ENCODE measurements at places on chromosomes 2 and 18.

- DNase-seq, result peak; percentile 61
Observed at GRCh38 chr2:224039770-224040440, 819 bp upstream of the SERPINE2 start.

DNA sequence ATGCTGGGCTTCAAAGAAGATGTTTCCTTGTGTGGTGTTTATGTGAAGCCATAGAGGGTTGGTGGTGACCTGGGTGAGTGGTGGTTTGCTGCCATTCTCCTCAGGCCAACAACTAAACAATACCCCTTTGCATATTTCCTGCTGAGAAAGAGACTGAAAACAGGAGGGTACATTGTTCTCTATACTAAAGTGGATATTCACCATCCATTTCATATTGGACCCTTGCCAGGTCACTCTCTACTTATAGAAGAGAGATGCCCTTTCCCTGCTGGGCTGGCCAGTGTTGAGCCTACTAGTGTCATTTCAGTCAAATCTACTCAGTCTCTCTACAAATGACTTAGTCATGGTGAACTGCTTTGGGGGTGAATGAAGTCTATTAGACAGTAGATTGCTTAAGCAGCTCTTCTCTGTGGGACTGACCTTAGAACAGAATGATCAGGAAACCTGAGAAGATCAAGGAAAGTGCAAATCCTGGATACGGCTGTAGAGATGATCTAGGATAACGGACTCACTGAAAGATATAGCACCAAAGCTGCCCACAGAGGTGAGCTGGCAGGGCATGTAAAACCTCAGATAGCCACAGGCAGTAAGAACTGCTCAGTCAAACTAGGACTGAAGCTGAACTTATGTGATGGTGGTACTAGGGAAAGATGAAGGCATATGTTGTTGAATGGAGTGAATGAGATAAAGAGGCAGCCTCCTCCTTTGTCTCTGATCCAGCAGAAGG lies 154.9 kb downstream of the MYO3B start:
- DNase-seq, result no peak

DNA sequence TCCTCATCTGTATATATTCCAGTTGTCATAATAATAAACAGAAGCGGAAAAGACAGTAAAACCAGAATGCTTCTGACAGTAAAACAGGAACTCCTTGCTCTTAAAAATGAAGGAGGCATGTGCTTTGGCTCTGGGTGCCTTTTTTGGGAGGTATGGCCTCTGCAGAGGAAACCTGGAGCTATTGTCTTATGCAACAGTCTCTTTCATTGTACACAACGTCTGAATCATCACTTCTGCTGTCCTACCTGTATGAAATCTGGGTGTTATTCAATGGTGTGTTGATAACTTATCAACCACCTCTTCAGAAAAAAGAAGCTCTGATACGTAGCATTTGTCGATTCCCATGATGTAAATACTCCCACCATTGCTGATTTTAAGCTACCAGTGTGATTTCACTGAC lies 64.8 kb downstream of the CDCA7 start:
- no peak for DNase-seq

GRCh38 chr2:181812106-181812743 lies 79.3 kb upstream of the ITPRID2 start:
- no peak for DNase-seq

- no peak for DNase-seq
Observed at GRCh38 chr2:16475586-16475985, 190.0 kb downstream of the CYRIA start.

- DNase-seq, result no peak
Observed at GRCh38 chr2:75545387-75545786, 15.4 kb downstream of the EVA1A start.

- no peak for DNase-seq
Observed at GRCh38 chr2:11329776-11330175, 14.7 kb downstream of the ROCK2 start.

DNA sequence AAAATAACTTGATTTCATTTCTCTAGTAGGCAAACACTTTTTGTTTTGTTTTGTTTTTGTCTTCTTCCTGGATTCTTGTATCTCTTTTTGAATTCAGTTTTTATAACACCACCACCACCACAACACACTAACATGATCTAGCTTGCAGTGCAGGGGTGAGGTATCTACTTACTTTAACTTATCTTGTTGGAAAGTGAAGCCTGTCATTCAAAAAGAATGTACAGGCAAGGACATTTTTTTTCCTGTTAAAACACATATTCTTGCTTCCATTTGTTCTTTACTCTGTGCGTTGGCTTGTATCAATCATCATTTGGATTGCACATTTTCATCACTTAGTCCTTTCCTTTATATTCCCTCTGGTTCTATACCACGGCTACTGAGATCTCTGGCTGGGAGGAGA lies 824.2 kb downstream of the PLCL1 start:
- no peak for DNase-seq
